Stimulated activated CD4-positive, alpha-beta T cell treated with anti-CD3 and anti-CD28 coated beads, Interleukin-12 subunit alpha, Interleukin-12 subunit beta, amount 100 ng/mL, for 48 hours (primary cell): ENCODE measurements at places on chromosomes 2 and 18.

GRCh38 chr2:226953206-226953605 lies 117.4 kb downstream of the RHBDD1 start:
- no peak for DNase-seq

DNA sequence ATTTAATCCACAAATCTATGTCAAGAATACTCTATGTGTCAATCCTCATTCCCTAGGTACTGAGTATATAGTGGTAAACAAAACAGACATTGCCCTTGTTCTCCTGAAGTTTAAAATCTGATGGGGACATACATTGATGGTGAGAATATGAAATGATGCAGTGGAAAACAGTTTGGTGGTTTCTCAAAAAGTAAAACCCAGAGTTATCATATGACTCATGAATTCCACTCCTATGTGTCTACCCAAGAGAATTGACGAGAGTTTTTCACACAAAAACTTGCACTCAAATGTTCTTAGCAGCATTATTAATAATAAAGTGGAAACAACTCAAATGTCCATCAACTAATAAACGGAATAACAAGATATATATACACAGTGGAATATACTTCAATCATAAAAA lies 586.7 kb downstream of the CCDC85A start:
- no peak for DNase-seq

DNA sequence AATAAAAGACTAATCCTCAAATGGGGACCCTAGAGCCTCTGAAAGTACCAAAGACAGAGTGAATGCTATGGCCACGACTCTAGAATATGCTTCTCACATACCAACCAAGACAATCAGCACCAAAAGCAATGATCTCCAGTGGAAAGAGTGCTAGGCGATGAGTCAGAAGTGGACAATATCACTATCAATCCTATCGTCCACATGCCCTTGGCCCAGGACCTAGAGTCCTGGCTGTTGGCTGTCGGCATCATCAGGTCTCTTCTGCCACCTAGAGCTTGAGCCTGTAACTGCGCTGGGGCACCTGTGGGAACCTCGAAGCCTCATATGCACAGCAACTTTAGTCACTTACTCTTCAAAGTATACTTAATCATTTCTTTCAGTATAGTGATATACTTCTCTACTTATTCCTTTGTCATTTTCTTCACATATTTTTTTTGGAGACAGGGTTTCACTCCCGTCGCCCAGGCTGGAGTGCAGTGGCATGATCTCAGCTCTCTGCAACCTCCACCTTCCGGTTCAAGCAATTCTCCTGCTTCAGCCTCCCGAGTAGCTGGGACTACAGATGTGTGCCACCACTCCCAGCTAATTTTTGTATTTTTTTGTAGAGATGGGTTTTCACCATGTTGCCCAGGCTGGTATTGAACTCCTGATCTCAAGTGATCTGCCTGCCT lies 29.7 kb downstream of the NOL10 start:
- DNase-seq = peak; percentile 49

DNA sequence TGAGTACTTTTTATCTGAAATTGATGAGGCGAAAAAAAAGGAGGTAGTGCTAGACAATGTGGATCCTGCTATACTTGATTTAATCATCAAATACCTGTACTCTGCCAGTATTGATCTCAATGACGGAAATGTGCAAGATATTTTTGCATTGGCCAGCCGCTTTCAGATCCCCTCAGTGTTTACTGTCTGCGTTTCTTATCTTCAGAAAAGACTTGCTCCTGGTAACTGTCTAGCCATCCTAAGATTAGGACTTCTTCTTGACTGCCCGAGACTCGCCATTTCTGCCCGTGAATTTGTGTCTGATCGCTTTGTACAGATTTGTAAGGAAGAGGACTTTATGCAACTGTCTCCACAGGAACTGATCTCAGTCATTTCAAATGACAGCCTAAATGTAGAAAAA lies 453 bp downstream of the KLHL41 start:
- DNase-seq = no peak

DNA sequence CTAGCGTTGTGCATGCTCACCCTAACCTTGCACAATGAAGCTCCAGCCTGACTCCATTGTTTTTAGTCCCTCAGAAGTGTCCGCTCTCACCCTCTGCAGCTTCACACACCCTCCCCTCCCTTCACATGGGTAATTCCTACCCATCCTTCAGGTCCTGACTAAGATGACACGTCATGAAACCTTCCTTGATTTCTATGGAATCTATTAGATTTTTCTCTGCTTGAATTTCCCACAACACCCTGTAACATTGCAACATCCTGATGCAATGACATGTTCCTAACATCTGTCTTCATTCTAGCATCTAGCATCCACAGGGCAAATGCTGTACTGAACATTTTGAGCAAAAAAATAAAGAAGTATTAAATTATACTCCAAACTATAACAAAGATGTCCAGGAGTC lies 77.0 kb upstream of the PID1 start:
- no peak for DNase-seq

DNA sequence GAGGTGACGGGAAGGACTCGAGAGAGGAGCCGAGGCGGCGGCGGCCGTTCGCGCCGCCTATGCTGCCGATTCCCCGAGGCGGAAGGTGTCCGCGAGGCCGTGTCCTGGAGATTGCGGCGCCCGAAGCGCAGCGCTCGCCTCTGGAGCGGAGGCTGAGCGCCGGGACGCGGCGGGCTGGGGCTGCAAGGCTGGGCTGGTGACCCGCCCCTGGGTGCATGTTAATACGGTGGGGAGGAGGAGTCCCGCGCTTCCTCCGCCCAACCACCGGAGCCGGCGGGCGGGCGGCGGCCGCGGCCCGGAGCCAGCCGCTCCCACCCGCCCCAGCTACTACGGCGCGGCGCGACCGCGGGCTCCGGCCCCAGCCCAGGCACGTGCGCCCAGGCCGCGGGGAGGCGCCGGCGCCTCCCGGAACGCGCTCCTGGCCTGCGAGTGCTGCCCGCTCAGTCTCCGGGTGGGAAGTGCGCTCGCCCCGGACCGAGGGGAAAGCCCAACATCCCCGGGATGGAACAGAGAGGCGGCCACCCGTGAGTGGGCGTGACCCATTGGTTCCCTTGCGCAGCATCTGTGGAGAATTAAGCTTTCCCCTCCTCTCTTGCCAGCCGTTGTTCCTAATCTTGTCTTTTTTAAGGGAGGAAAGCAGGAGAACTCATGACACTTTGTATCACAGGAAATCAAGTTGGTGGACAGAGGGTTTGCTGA lies at the start of gene DLGAP1:
Gene DLGAP1 (minus strand): TSS at position 195 of the 699 bp plus-strand sequence.
- no peak for DNase-seq

GRCh38 chr2:46498681-46499080 lies 19.3 kb downstream of the TMEM247 start:
- DNase-seq = no peak

GRCh38 chr2:109694190-109694589 lies 80.0 kb downstream of the SOWAHC start:
- DNase-seq = no peak

GRCh38 chr2:100554798-100555407 lies 7.9 kb upstream of the PDCL3 start:
- DNase-seq = peak; percentile 26

GRCh38 chr2:241334813-241335212 lies 19.1 kb downstream of the SEPTIN2 start:
- DNase-seq = no peak

GRCh38 chr18:1998121-1998520 lies 573.2 kb downstream of the METTL4 start:
- no peak for DNase-seq
